ENCODE measurements at places on chromosomes 5 and 9.

DNA sequence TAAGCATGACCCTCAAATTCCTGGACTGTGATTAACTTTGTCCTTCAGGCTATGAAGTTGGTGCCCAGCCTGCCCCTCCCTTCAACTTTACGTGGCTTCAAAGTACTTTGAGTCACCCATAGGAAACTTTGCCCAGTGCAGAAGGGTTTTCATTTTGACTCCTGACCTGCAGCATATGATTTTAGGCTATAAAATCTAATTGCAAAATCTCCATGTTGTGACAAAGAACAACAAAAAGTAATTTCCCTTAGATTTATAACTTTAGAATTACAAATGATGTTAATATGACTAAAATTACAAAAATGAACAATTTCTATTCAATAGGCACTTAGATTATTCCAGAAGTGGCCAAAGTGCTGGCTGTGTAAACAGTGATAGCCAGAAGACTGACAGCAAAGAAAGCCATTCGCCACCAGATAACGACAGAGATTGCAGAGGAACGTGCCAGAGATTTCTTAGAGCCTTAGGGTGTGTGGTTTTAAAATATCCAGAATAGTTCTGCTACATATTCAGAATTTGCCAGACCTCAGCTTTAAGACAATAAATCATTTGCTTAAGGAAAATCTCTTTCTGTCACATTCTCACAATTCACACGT, 197.4 kb downstream of the SEMA5A start:
- DNase-seq = no peak

GRCh38 chr5:161547738-161548486, 1.4 kb upstream of the GABRB2 start:
- no peak for DNase-seq

DNA sequence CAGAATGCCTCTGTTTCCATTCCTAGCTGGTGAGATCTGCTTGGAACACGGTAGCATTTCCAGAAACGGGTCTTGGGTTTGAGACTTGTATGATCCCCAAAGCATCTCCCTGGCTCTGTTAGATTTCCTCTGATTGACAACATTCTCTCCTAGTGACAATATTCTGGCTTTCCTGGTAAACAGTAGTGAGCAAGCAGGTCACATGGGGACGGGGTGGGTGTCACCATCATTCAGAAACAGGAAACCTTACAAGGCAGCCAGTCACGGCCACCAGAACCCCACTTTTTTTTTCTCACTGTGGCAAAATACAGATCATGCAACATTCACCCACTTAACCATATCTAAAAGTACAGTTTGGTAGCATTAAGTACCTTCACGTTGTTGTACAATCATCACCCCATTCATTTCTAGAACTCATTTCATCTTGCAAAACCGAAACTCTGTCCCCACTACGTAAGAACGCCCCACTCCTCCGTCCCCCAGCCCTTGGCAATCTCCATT, 90.1 kb upstream of the LMX1B start:
- DNase-seq = no peak

DNA sequence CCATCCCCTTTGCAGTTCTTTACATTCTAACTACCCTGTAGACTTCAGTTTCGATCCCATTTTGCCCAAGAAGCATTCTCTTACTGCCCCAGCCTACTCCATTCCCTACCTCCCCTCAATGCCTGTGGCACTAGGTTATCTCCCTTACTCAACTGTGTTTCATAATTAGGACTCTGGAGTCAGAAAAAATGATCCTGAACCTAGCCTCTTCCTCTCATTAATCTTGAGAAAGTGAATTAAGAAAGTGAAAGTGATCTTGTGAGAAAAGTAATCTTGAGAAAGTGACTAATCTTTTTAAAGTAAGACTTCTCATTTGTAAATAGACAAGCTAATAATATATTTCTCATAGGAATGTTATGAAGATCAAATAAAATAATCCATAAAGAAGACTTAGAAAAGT, 444.0 kb upstream of the TRPC7 start:
- no peak for DNase-seq

DNA sequence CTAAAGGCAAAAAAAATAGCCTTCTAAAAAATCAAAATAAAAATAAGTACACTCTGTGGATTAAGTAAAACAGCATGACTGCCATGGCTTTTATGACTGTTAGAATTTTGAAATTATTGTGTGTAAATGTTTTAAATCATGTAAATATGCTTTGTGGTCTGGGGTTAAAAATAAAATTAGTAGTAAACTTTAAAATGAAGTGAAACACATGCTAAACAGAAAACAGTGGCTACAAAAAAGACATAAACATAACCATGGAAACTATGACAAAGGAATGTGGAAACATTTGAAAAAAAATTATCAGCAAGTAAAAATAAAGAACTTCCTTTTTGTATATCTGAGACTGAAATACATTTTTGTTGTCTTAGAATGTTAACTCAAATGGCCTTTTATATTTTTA, 134.5 kb upstream of the SPEF2 start:
- no peak for DNase-seq

DNA sequence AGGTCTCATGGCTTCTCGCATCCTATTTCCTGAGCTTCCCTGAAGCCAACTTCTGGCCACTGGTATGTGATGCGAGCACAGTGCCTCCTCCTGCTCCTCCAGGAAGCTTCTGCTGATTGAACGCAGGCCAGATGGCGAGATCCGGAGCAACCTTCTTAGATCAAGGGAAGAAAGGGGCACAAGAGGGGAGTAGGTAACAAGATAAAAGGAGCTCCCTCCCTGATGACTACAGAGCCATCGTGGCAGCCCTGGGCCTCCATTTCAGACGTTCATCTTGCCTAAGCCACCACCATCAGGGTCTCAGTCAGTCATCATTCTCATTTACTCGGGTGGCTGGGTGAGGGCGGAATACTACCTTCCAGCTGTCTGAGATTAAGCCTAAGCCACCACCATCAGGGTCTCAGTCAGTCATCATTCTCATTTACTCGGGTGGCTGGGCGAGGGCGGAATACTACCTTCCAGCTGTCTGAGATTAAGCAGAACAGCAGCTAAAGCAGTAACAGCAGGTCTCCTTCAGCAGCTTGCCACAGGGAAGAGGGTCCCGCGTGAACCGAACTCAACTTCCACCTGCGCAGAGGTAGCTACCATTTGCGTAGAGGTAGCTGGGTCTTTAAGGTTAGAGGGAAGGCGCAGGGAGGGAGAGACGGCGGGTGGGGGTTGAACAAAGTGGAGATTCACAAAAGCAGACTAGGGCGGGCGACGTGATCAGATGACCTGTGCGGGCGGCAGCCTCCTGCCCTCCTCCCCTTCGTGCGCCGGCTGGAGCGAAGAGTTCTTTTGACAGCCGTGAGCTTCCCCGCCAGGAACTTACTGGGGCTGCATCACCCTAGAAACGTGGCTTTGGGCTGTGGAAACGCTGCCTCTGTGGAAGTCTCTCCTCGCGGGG, 27.9 kb upstream of the MGAT1 start:
- no peak for DNase-seq

- no peak for DNase-seq
Observed at GRCh38 chr5:9466697-9467096, 79.2 kb downstream of the SEMA5A start.

DNA sequence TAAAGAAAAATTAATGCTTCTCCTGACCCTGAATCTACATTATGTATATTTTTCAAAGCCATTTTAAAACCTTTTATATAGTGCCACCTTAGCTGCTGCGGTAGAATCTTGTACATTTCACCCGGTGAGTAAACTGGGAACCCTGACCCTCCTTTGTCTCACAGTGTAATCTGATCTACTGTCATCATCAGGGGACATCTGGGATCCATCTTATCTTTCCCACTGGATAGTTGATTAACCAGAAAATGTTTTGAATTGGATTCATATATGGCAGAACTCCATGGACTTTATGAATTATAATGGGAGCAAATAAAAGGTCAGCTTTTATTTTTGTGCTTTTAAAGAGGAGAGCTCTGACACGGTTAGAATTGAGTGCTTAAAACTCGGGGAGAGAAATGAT, 95.0 kb downstream of the ADAMTSL1 start:
- DNase-seq = no peak

DNA sequence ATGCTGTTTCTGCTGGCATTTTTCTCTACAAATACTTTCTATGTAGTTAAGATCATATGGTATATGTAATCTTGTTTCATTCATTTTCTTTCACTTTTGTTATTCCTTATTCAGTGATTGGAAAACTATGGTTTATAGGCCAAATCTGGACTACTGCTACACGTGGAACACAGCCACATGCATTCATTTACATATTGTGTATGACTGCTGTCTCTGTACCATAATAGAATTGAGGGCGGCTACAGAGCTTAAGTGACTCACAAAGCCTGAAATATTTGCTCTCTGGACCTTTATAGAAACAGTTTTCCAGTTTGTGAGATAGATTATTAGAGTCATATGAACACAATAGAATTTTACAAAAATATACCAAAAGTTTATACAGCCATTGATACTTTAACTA, 133.6 kb upstream of the CDKN2B start:
- DNase-seq = no peak

DNA sequence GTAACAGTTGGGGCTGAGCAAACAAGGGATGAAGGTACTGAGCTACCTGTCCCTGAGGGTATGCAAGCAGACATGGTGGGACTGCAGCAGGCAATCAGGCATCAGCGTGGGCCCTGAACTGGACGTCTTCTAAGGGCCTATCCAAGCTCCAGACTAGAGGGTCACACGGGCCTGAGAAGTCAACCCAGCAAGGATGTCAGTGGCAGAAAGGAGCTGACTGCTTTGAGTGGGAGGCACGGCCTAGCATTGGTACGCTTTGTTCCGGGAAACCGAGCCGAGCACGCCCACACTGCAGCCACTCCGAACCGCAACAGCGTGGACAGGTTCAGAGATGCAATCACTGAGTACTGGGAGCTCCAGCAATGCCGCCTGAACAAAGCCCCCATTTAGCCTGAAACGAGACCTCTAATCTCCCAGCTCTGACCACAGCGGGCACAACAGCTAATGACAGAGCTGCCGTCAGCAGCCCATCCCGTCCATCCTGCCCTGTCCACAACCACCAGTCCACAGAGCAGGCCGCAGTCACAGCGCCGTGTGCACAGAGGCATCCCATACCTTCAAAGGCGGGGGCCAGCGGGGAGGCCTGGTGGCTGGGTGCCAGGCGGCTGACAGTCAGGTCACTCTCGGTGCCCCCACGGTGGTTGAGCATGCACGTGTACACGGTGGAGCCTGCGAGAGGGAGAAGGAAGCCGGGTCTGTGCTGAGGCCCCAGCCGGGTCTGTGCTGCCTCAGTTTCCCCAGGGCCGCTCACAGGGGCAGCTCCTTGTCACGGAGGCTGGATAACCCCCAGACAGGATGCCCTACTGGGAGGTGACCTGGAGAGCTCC, 44.2 kb downstream of the SARDH start:
- no peak for DNase-seq

DNA sequence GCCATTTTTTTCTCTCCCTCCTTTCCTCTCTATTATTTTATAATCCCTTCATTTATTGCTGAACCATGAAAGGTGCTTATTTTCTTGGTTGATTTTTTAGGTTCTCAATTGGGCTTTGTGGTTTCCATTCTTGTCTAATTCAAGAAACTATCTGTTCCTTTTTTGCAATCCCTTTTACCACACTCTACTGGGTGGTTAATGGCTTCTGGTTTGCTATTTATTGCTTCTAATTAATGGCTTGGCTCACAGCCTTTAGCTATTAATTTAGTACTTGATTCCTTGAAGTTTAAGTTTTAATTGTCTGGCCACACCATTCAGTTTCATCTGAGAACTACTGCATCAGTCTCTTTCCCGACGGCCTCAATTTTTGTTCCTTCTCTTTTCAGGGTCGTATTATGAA, 5.6 kb downstream of the FRRS1L start:
- no peak for DNase-seq

GRCh38 chr5:126579716-126580115, 15.3 kb downstream of the ALDH7A1 start:
- DNase-seq = no peak

GRCh38 chr5:59591162-59591561, 302.4 kb downstream of the PDE4D start:
- DNase-seq = no peak

GRCh38 chr5:73119451-73120157, 771 bp upstream of the TMEM171 start:
- no peak for DNase-seq

GRCh38 chr9:24035816-24036215, 209.8 kb upstream of the ELAVL2 start:
- no peak for DNase-seq

Measured in frontal cortex (tissue), 4 donors.